ENCODE measurements at places on chromosomes 12 and 14.

DNA sequence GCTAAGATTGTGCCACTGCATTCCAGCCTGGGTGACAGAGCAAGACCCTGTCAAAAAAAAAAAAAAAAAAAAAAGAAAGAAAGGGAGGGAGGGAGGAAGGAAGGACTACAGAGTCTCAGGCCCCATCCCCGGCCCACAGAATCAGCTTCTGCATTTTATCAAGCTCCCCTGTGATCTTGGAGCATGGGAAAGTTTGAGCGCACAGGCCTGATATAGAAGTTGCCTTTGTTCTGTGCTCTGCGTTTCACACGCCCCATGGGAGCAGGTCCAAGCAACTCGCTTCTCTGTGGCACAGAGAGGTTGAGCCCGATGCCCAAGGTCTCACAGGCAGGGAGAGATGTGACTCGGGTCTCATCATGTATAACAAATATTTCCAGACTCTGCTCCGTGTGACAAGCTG lies 101.8 kb downstream of the PHETA1 start:
- no peak for DNase-seq

- DNase-seq, result no peak
Measured at GRCh38 chr12:32534698-32535097, 135.3 kb downstream of the FGD4 start.

- no peak for DNase-seq
Measured at GRCh38 chr14:80988735-80989429, 33.5 kb downstream of the TSHR start.

DNA sequence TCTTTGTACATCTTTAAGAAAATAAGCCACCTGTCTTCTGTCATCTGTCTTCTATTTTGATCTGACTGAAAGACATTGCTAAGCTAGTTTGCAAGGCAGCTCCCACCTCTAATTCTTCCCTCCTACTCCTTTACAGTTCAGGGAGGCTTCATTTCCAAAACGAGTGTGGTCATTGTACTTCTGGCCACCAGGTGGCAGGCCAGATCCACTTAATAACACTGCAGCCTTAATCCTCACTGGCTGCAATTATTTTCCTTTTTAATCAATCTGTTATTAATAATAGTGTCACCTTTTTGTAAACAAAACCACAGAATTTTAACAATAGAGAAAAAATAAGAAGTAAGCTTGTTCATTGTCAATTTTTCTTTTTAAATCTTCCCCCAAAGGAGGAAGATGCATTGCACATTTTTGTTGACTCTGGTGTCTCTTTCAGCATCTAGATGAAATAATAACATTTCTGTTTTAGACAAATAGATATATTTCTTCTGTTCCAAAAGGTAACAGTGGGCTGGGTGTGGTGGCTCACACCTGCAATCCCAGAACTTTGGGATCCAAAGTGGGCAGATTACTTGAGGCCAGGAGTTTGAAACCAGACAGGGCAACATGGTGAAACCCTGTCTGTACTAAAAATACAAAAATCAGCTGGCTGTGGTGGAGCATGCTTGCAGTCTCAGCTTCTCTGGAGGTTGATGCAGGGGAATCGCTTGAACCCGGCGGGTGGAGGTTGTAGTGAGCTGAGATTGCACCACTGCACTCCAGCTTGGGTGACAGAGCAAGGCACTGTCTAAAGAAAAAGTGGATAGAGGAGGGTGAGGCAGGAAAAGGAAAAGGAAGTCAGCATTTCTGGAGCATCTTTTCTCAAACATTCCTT lies 23.3 kb downstream of the GABARAPL1 start:
- DNase-seq, result peak; percentile 37

DNA sequence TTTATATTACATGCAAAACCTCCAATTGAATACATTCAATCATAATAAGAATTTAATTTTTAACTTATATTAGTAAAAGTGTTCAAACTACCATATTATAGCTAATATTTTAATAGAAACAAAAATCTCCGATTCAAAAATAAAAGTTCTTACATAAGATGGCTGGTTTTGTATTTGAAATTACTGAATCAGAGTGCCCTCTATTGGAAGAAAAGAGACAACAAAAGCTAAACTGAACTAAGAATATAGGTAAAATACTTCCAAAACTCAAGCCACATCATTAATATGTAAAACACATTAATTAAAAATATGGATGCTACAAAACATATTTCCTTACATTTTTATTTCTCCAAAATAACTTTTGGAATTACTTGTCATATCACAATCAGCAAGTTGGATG lies 120.3 kb downstream of the GARIN6 start:
- no peak for DNase-seq

DNA sequence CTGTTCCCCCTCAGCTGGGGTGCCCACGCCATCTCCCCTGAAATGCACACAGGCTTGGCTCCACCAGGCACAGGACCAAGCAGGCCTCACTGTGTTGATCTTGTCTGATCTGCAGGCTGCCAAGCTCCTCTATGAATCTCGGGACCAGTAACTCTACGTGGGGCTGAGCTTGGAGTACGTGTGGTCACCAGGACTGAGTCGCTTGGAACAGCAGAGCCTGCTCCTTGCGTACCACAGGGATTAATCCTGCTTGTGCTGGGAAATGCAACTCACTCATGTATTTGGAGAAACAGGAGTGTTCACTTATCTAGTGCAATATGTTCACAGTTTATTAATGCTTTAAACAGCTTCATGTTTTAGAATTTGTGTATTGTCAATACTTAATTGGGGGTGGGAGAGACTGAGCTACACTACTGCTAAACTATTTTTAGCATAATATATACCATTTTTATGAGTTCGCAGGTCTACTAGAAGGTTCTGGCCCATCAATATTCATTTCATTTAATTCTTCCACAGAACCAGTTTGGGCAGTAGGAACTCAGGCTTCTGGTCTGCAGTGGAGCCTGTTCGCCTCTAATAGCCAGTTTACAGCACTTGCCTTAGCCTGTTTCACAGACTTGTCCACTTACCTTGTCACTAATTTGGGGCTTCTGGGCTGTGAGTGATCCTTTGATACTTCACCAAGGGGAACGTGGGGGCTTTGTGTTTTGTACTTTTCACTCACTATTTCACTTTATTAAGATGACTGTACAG lies 17.4 kb downstream of the ZFYVE21 start:
- DNase-seq, result no peak

DNA sequence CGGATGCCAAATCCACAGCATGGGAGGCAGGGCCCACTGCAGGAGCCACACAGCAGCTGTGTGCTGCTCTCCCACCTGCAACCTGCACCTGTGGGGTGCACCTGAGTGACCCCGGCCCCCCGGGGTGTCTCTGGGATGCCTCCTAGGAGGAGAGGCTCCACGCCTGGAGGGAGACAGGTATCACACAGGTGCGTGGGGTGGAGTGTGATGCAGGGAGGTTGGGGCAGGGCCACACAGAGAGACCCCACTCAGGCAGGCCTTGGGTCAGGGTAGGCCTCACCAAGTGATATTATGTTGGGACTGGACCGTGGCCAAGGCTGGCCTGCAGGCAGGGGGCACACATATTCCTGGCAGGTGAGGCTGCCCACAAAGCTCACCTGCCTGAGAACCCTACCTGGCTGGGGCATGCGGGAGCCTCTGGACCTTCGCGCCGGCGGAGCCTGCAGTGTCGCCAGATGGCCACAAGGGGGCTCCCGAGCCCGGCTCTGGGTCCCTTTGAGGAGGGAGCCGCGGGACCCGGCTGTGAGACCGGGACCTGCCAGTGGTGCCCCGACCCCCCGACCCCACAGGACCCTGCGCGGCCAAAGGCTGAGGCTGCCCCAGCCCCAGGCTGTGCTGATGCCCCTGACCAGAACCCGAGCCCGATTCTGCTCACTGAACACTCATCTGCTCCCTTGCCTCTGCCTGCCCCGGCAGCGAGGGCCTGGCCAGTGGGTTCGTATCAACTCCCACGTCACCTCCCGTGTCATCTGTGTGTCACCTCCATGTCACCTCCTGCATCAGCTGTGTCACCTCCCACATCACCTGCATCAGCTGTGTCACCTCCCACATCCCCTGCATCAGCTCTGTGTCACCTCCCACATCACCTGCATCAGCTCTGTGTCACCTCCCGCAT lies 11.4 kb downstream of the TMEM121 start:
- DNase-seq, result peak; percentile 75

- DNase-seq, result no peak
Measured at GRCh38 chr12:109304485-109304884, 4.6 kb downstream of the FOXN4 start.

DNA sequence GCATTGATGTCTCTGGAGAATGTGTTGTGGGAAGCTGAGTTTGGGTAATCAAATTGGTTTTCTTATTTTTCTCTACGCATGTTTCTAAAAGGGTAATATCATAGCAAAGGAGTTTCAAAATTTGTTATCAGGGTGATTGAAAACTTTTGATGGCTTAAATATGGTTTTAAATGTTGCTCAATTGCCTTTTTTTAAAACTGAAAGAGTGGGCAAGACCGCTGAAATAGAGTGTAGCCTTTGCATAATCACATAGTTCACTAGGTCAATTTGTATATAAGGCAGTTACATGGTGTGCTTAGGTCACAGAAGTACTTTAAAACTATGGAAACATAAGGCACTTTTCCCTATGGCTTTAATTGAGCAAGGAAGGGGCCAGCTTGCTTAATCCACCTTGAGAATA lies 167.4 kb downstream of the SNAPC1 start:
- DNase-seq, result no peak

- peak; percentile 62 for DNase-seq
Measured at GRCh38 chr12:109518820-109519665, 41.6 kb downstream of the UBE3B start.

DNA sequence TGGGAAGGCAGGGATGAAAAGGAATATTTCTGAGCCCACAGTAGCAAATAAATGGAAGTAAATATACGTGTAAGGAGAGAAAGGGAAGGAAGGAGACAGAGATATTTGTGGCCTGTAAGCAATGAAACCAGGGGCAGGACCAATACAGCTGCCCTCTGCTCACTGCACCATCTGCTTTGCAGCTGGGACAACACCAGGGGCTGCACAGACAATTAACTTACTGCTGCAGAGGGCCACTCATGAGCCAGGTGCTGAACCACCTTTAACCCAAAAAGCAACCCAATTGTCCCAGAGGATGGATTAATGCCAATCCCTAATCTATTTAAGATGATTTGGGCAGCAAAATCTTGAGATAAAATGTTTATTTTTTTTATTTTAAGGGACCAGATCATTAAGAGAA lies 30.6 kb upstream of the TMX1 start:
- no peak for DNase-seq

DNA sequence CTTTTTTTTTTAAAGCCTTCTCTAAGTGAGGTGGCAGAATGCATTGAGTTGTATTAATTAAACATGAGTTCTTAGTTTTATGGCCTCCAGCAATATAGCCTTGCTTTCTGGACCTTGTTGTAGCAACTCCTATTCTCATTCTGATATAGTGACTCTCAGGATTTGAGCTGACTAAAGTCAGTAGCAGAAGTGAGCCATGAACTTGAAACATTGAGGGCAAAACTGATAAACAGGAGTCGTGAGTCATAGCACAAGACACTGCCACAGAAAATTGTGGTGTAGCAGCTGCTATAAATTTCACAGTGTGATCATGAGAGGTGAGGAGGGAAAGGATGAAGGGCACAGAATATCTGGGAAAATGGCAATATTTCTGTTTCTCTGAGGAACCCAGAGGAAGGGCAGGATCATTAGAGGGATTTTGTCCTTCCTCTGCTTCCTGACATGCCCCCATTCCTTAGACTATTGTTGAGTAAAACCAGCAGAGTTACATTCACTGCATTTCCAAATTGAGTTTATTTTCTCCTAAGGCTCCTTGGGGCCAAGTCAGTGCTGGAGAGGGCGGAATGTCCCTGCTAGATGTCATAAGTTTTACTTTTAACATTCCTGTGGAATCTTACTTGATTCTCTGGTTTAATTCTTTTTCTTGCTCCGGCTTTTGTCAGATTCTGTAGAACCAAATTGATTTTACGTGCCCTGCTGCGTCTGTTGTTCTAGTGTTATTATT lies 7.5 kb downstream of the KLRG1 start:
- peak; percentile 31 for DNase-seq

- no peak for DNase-seq
Measured at GRCh38 chr12:64051057-64051456, 171.0 kb downstream of the KICS2 start.

- DNase-seq, result no peak
Measured at GRCh38 chr14:84225268-84225667, 1304.7 kb upstream of the FLRT2 start.

- DNase-seq, result no peak
Measured at GRCh38 chr12:8819666-8819980, 2.8 kb upstream of the A2ML1 start.

- DNase-seq, result peak; percentile 58
Measured at GRCh38 chr14:23562822-23563472, 4.6 kb downstream of the AP1G2 start.

DNA sequence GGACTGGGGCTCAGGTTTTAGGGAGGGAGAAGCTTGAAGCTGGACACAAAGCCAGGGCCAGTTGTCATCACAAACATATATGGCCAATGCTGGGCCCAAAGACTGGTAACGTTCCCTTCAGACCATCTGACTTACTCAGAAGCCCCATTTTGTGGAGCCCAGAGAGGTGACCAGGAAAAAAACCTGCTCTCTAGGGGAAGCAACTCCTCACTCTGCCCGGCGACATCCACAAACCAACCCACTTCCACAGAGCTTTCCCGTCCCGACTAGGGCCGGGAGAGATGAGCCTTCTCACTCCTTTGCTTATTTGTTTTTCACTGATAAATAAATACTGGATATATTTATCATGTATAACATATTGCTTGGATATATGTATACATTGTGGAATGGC lies 180.9 kb upstream of the RTL1 start:
- DNase-seq, result no peak

DNA sequence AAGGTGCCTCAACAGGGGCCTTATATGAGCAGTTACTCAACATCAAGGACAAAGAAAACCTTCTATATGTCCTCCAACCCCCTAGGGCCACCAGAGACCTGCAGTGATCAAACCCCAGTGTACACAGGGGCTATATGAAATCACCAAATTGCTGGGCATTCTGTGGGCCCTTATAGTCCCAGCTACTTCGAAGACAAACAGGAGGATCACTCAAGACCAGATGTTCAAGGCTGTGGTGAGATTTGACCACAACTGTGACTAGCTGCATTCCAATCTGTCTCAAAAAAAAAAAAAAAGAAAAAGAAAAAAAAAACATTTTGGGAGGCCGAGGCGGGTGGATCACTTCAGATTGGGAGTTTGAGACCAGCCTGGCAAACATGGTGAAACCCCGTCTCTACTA lies 51.0 kb upstream of the PRB2 start:
- no peak for DNase-seq

GRCh38 chr12:39278426-39278825 lies 164.5 kb downstream of the KIF21A start:
- no peak for DNase-seq

DNA sequence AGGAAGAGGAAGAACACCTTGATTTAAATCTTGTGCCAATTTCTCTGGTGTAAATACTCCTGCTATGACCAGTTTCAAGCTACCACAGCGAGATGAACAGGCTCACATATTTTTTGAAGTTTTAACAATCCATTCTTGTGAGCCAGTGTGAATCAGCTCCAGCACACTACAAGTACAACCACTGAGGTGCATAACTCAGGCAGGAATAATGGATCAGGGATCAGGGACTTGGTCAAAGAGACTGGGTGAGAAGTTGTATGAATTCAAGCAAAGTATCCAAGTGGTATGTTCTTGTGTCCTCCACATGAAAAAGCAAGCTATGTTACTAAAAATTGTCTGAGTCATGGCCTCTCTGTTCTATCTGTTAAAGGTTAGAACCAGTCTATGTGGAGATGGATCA lies 35.2 kb upstream of the KITLG start:
- no peak for DNase-seq
